Activated CD8-positive, alpha-beta T cell treated with anti-CD3 and anti-CD28 coated beads for 36 hours (primary cell): ENCODE measurements at places on chromosomes 5 and 9. TPM values are rescaled to one million over a fixed set of nuclear protein-coding genes. Genes with fewer than 3 reads are reported as not detected.
A peak's percentile ranks its signal among the peaks of the same experiment; 100 is the strongest.

- peaks cover 10% of the 10 kb centered on the region for H3K27me3 ChIP-seq
- H3K4me1 ChIP-seq = no peaks in the 10 kb centered on the region
- no peak for DNase-seq
- no peak overlapping the region for H3K27ac ChIP-seq
- H3K36me3 ChIP-seq = no peaks in the 10 kb centered on the region
These were observed 136.5 kb upstream of the LARP1 start for GRCh38 chr5:154618696-154619095.

DNA sequence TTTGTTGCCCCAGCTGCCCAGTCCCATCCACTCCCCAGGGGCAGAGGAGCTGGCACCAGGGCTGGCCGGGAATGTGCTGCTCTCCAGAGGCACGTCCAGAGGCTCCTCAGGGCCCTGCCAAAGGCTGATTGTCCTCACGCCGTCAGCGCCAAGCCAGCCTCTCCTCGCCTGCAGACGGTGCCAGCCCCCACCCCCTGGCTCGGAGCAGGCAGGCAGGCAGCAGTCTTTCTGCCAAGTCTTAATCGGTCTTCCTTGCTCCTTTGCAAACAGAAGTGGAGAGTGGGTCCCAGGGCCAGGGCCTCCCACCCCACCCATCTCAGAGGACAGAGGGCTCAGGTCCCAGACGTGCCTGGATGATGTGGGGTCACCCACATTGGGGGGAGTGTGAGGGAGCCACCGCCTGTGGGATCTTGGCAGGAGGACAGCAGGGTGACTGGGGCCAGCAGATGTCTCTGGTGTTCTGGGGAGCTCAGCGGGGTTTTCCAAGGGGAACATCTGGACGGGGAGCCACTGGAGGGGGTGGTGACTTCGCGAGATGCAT is 36.3 kb downstream of the FAM163B start:
- no peak for DNase-seq
- peaks cover 4% of the 10 kb centered on the region for H3K4me1 ChIP-seq

GRCh38 chr5:172508471-172509404 is 54.4 kb upstream of the SH3PXD2B start:
- H3K27me3 ChIP-seq = peaks cover 17% of the 10 kb centered on the region
- no peak for DNase-seq
- no peaks in the 10 kb centered on the region for H3K4me1 ChIP-seq
- H3K27ac ChIP-seq = no peak overlapping the region

- H3K27ac ChIP-seq = peak overlapping the region; percentile 53
- H3K4me1 ChIP-seq = peaks cover 26% of the 10 kb centered on the region
- no peaks in the 10 kb centered on the region for H3K36me3 ChIP-seq
These were observed 40.8 kb upstream of the GNPDA1 start for GRCh38 chr5:142053426-142054151.

GRCh38 chr9:3361689-3362392 is 164.0 kb downstream of the RFX3 start:
- peaks cover 4% of the 10 kb centered on the region for H3K4me1 ChIP-seq
- H3K27ac ChIP-seq = no peak overlapping the region
- peaks cover 12% of the 10 kb centered on the region for H3K36me3 ChIP-seq

DNA sequence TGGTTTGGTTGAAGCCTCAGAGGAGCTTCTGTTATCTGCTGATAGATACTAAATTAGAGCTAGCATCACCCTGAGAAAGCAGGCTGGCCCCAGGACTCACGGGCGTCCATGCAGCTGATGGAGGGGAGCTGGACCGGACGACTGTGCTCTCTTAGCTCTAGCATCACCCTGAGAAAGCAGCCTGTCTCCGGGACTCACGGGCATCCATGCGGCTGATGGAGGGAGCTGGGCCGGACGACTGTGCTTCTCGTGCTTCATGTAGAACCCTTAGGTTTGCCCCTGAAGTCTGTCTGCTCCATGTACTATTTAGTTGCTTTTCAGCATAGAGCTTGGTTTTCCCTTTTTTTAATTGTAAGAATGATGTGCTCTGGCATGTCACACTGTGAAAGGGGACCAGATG is 16.3 kb upstream of the LTC4S start:
- H3K4me1 ChIP-seq = no peaks in the 10 kb centered on the region
- no peak overlapping the region for H3K4me3 ChIP-seq
- H3K27me3 ChIP-seq = no peaks in the 10 kb centered on the region
- H3K27ac ChIP-seq = no peak overlapping the region
- no peak for DNase-seq

DNA sequence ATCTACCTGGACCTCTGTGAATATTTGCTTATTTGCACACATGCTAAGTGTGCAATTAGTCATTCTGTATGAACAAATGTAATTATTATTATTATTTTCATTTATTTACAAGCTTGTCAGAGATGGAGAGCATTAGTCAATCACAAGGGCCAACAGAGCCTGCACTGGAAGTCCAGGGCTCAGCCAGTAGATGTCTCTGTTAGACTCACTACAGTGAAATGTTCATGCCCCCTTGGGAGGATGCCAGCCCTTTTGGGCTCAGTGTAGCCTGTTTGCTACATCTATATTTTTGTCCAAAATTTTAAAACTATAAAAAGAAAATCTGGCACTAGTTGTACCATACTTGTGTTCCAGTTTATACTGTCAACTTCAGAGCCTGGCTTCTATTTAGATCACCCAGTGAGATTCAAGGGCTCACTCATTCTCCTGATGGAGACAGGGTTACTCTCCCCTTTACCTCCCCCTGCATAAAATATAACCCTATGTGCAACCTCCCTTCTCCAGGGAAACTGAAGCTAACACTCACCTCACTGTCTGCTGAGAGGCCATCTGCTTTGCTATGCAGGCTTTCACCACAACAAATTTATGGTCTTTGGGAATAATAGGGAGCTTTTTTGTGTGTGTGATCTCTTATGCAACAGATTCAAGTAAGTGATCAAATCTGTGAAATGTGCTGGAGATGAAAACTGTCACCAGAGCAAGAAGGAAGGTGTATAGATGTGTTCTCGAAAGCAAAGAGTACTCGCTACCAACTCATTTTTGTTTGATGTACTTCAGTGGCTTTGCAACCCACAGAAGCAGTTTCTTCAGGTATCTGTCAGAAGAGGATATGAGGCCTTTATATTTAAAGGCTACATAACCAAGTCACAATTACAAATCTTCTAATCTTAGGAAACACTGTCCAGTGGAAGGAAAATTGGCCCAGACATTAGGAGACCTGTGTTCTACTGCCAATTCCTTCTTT is 99.9 kb upstream of the TLE4 start:
- no peaks in the 10 kb centered on the region for H3K36me3 ChIP-seq
- no peak overlapping the region for H3K27ac ChIP-seq
- peak; percentile 45 for DNase-seq
- H3K4me3 ChIP-seq = no peak overlapping the region
- H3K27me3 ChIP-seq = no peaks in the 10 kb centered on the region
- peaks cover 13% of the 10 kb centered on the region for H3K4me1 ChIP-seq

GRCh38 chr9:9942764-9943424 is 669.9 kb downstream of the PTPRD start:
- peaks cover 1% of the 10 kb centered on the region for H3K27me3 ChIP-seq
- no peaks in the 10 kb centered on the region for H3K36me3 ChIP-seq
- H3K27ac ChIP-seq = no peak overlapping the region
- H3K4me1 ChIP-seq = no peaks in the 10 kb centered on the region
- H3K4me3 ChIP-seq = no peak overlapping the region

GRCh38 chr9:26812217-26812616 is 80.4 kb downstream of the CAAP1 start:
- H3K4me1 ChIP-seq = no peaks in the 10 kb centered on the region
- H3K27me3 ChIP-seq = peaks cover 4% of the 10 kb centered on the region
- H3K4me3 ChIP-seq = no peak overlapping the region

DNA sequence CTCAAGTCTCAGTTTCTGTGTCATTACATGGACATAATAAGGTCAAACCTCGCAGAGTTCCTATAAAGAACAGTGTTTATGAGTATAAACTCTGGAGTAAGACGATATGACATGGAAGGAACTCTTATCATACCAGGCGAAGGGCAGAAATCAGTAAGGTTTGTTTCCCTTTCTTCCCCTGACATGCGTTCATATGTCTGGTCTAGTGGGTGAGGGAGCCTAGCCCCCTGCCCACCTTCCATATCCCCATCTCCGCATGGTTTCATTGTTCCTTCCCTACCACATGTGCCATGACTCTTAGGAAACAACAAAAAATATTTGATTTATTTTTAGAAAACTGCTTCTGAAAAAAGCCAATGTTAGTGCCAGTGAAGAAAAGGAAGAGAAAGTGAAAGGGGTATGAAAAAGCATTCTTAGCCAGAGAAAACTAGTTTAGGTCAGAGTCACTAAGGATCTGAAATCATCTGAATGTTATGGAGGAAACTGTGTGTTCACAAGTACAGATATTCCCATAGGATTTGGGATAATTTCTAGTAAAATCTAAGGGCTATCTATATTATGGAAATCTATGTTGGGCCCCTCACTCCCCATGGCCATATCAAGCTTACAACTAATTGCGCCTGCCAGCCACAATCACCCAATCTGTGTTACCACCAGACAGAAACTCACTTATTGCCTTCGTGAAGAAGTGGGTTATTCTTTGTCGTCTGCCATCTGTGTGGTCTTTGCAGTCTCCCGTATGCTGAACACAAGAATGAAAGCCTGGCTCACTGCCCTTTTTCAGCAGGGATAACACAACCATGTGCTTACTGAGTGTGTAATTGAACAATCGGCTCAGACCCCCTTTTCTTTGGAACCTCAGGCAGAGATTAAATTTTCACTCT is 19.9 kb upstream of the HMHB1 start:
- peak overlapping the region; percentile 22 for H3K4me3 ChIP-seq
- no peak overlapping the region for H3K27ac ChIP-seq
- H3K27me3 ChIP-seq = peaks cover 4% of the 10 kb centered on the region

- no peaks in the 10 kb centered on the region for H3K27me3 ChIP-seq
- no peak overlapping the region for H3K27ac ChIP-seq
- no peak for DNase-seq
- H3K36me3 ChIP-seq = peaks cover 32% of the 10 kb centered on the region
- no peak overlapping the region for H3K4me3 ChIP-seq
These were observed 10.6 kb downstream of the SPINK4 start for GRCh38 chr9:33250458-33250995.

- H3K4me1 ChIP-seq = no peaks in the 10 kb centered on the region
- DNase-seq = no peak
- H3K27ac ChIP-seq = no peak overlapping the region
- H3K4me3 ChIP-seq = no peak overlapping the region
- no peaks in the 10 kb centered on the region for H3K36me3 ChIP-seq
These were observed 16.5 kb upstream of the STXBP1 start for GRCh38 chr9:127595611-127596010.

- DNase-seq = no peak
- H3K4me1 ChIP-seq = no peaks in the 10 kb centered on the region
- no peaks in the 10 kb centered on the region for H3K36me3 ChIP-seq
- H3K27ac ChIP-seq = no peak overlapping the region
These were observed 64.1 kb downstream of the PDE4D start for GRCh38 chr5:59829386-59829785.

DNA sequence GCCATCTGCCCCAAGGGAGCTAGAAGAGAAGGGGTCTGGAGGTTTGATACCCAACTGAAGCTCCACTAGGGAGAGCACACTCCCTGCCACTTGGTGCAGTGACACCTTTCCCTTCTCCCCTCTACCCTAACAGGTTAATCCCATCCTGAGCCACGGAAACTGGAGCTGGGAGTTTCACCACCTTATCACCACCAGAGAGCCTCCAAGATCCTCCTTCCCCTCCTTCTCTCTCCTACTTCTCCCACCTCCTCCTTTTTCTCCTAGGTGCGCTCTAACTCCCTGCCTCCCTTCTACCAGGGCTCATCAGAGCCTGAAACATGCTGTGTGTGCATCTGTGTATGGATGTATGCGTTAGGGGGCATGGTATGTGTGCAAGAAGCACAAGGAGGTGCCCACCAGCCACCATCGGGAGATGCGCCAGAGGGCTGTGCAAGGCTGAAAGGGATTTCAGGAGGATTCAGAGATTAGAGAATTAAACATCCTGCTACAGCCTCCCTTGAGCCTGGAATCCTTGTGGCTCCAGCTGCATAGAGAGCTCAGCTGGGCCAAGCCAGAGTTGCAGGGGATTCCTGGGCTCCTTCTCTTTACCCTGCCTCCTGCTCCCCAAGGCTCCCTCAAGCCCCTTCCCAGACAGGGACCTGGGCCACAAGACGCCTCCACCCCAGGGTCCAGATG is 89.8 kb downstream of the PCDH1 start:
- H3K36me3 ChIP-seq = no peaks in the 10 kb centered on the region
- DNase-seq = no peak
- H3K27ac ChIP-seq = no peak overlapping the region
- H3K4me3 ChIP-seq = no peak overlapping the region

- H3K36me3 ChIP-seq = peaks cover 93% of the 10 kb centered on the region
- peak within 1 kb of the TSS; percentile 99 for H3K27ac ChIP-seq
- no peaks in the 10 kb centered on the region for H3K27me3 ChIP-seq
These were observed at the start of gene IL7R for GRCh38 chr5:35856765-35857351. Gene IL7R, plus strand, starts transcription at chr5:35856891. Its CDS starts 87 bp downstream, at chr5:35856978.

DNA sequence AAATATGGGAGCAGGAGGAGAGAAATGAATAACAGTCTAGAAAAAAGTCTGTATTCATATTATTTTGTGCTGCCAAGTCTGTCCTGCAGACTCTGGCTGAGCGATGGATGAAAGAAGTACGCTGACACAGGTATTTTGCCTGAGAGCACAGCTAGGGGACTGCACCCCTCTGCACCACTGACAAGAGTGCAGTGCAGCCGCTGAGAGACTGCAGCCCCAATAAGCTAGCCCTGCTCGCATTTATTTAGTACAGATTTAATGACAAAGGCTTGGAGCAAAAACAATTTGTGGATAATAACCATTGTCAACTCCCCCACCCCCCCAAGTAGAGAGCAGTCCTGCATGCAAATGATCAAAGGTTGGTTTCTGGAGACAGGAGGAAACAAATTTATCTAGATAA is 13.3 kb upstream of the MRPS30 start:
- peaks cover 8% of the 10 kb centered on the region for H3K36me3 ChIP-seq
- no peak for DNase-seq
- no peaks in the 10 kb centered on the region for H3K4me1 ChIP-seq
- H3K4me3 ChIP-seq = no peak overlapping the region

DNA sequence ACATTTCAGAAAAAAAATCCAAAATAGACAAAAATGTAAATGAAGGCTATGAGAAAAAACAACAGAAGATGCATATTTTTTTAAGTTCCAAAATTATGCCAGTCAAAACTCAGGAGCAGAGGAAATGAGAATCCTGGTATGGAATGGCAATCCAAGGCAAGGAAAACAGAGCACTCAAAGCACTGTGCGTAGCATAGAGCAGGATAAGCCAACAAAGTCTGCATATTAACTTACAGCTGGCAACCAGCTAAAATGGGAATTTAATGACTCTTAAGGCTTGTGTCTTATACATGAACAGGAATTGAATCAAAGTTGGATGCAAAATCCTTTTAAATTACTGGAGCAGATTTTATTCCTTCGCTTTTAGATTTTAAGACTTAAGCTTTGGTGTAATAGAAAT is 203.5 kb upstream of the DAPK1 start:
- H3K4me3 ChIP-seq = no peak overlapping the region
- H3K36me3 ChIP-seq = no peaks in the 10 kb centered on the region
- H3K27me3 ChIP-seq = peaks cover 4% of the 10 kb centered on the region
- DNase-seq = no peak

The LAMC3 gene
- total RNA-seq = 0.43 TPM

The GZMA gene
- total RNA-seq = 17.8 TPM

The CCDC183 gene
- 0.20 TPM for total RNA-seq

The UGCG gene
- 13.5 TPM for total RNA-seq

The MOB3B gene
- total RNA-seq = 0.67 TPM

The PCDHGB4 gene
- total RNA-seq = not detected
